ENCODE measurements at places on chromosomes 3 and 15.

GRCh38 chr3:192916371-192917027, 1.2 kb downstream of the MB21D2 start:
- peak; percentile 77 for DNase-seq

DNA sequence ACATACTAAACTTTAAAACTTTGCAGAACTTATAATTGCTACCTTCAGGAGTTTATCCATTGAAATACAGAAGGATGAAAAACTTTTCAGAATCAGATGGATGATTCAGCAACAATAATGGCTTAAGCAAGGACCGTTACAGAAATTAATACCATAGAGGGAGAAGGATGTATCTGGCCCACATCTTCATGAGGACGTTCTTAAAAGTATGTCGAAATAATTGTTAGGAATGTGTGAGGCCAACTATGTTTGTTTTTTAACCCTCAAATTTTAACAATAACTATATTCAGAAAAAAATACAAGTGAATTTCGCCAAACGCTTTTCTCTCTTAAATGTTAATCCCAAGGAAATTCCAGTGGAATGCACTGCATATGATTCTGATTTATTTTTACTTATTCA, 105.2 kb upstream of the EPHA3 start:
- DNase-seq: no peak

DNA sequence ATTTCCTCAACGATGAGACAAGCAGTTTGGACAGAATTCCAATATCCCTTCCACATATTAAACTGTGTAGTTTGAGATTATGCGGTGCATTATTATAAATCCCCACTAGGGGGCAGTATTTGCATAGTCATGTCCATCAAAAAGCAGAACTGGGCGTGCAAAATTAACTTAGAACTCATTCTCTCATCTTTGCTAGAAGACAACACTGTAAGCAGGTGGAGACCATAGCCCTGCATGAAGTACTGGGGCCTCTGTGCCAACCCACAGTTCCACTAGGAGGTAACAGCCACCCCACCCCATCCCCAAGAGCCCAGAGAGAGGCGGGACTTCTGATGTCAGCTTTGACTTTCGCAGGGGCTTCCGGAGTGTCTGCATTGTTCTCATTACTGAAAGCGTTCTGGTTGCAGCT, 106.6 kb upstream of the TMC3 start:
- DNase-seq: peak; percentile 15

- DNase-seq: no peak
Observed at GRCh38 chr3:81068546-81068945, 692.9 kb downstream of the GBE1 start.

All from amniotic stem cell (primary cell).